ENCODE measurements at places on chromosomes 3 and 15. TPM values are rescaled to one million over a fixed set of nuclear protein-coding genes. Genes with fewer than 3 reads are reported as not detected.

- H3K4me3 ChIP-seq: no peak overlapping the region
- H3K4me1 ChIP-seq: no peaks in the 10 kb centered on the region
- no peaks in the 10 kb centered on the region for H3K27me3 ChIP-seq
- DNase-seq: no peak
- no peak overlapping the region for H3K27ac ChIP-seq
Observed at GRCh38 chr3:187798531-187799530, 53.6 kb upstream of the BCL6 start.

DNA sequence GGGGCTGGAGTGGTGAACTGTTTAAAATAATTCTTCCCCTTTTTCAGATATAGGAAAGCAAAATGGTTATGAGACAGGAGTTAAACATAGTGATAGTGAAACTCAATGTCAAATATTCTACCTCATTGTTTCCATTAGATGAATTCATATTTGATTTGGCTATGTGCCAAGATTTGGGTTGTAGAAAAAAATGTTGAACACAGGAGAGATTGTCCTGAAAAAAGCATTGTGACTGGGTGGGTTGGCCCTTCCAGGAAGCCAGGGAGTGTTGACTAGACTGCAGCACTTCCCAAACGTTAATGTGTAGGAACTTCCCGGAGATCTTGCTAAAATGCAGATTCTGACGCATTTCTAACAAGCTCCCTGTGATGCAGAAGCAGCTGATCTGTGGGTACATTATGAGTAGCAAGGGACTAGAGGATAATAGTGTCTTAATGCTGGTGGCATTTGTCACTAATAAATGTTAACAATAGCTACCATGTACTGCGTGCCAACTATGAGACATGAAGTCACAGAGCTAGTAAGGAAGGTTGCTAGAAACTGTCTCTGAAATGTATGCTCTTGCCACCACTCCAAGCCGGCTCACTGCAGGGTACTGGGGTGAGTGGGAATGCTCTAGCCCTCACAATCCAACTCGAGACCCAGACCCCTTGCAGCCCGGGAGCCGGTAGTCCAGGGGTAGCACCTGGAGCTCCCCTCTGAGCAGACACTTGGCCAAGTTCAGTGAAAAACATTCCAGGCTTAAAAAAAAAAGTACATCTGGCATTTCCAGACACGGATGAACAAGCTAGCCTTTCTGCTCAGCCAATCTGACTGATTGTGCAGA is 120.6 kb downstream of the CD47 start:
- H3K4me3 ChIP-seq: no peak overlapping the region
- H3K4me1 ChIP-seq: peaks cover 15% of the 10 kb centered on the region
- no peak for DNase-seq
- H3K36me3 ChIP-seq: no peaks in the 10 kb centered on the region

DNA sequence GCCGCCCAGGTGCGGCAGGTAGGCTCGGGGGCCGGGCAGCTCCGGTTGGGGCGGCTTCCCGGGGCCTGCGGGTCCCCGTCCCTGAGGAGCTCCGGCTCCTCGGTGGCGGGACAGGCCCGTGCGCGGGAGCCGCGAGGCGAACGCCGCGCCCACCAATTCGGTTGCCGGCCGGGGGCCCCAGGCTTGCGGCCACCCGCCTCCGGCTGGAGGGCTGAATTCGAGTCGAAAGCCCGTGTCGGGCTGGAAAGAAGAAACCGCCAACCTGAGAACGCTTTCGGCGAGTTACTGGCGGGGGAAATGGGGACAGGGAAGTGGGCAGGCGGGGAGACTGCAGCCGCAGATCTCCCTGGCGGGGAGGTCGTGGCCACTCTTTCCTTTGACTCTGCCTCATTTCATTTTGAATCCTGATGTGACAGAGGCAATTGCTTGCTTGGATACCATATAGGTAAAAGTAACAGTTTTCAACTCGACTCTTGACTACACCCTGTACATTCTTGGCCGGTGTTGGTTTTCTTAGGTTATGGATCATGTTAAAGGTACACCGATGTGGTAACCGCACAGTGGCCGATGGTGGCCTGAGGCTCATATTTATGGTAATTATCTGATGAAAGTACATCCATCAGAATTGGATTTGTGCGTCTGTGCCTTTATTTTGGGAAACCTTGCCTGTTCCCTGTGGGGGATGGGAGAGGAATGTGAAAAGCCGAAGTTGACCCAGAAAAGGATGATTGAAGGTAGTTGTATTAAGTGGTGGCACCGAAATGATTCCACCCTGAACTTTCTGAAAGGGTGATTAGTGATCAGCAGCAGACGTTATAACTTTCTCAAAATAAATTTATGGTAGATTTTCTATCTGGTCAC is 1.7 kb downstream of the B3GNT5 start:
- peaks cover 4% of the 10 kb centered on the region for H3K4me1 ChIP-seq
- no peak for DNase-seq
- H3K36me3 ChIP-seq: no peaks in the 10 kb centered on the region
- no peaks in the 10 kb centered on the region for H3K27me3 ChIP-seq
- H3K4me3 ChIP-seq: peak overlapping the region; percentile 53

- no peak overlapping the region for H3K27ac ChIP-seq
- no peaks in the 10 kb centered on the region for H3K4me1 ChIP-seq
- H3K36me3 ChIP-seq: peaks cover 1% of the 10 kb centered on the region
- H3K27me3 ChIP-seq: no peaks in the 10 kb centered on the region
- H3K4me3 ChIP-seq: no peak overlapping the region
Observed at GRCh38 chr15:77173487-77173886, 102.6 kb upstream of the TSPAN3 start.

- no peak overlapping the region for H3K27ac ChIP-seq
- H3K36me3 ChIP-seq: no peaks in the 10 kb centered on the region
- no peak for DNase-seq
- no peaks in the 10 kb centered on the region for H3K27me3 ChIP-seq
- no peaks in the 10 kb centered on the region for H3K4me1 ChIP-seq
- no peak overlapping the region for H3K4me3 ChIP-seq
Observed at GRCh38 chr15:36756707-36757106, 177.3 kb downstream of the CDIN1 start.

DNA sequence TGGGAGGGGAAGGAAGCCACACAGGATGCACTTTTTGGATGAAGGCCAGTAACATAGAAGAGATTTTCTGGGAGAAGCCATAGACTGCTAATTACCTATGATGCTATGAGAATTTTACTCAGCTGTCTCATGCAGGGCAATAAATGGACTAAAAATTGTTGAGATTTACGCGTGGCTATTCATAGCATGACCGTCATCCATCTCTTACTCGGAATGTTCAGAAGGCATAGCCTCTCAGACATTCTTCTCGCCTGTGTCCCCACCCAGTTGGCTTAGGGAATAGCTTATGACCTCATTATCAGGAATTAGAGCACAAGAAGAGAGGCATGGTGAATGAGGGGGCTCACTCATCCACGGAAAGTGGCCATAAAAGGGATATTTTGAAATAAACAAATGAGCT is 107.9 kb upstream of the ATP10A start:
- DNase-seq: no peak
- no peaks in the 10 kb centered on the region for H3K4me1 ChIP-seq
- no peak overlapping the region for H3K27ac ChIP-seq
- H3K27me3 ChIP-seq: no peaks in the 10 kb centered on the region

DNA sequence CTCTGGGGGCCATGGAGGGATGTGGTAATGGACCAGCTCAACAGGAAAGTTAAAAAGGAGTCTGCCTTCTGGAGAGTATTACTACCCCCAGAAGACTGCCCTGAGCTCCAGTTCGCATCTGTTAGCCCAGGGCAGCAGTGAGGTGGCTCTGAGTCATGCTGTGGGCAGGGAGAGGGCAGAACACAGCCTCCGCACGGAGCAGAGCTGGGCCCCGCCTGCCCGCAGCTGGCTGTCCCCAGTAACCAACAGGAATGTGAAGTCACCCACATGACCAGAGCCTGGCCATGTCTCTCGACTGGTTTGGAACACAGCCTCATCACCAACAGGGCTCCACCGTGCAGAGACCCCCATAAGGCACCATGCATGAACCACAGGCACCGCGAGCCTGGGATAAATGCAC is 62.1 kb downstream of the CYFIP1 start:
- no peaks in the 10 kb centered on the region for H3K4me1 ChIP-seq
- DNase-seq: no peak
- H3K4me3 ChIP-seq: no peak overlapping the region
- no peak overlapping the region for H3K27ac ChIP-seq
- H3K36me3 ChIP-seq: peaks cover 61% of the 10 kb centered on the region

- DNase-seq: no peak
- no peak overlapping the region for H3K27ac ChIP-seq
- no peaks in the 10 kb centered on the region for H3K36me3 ChIP-seq
Observed at GRCh38 chr3:21729331-21729730, 21.7 kb downstream of the ZNF385D start.

DNA sequence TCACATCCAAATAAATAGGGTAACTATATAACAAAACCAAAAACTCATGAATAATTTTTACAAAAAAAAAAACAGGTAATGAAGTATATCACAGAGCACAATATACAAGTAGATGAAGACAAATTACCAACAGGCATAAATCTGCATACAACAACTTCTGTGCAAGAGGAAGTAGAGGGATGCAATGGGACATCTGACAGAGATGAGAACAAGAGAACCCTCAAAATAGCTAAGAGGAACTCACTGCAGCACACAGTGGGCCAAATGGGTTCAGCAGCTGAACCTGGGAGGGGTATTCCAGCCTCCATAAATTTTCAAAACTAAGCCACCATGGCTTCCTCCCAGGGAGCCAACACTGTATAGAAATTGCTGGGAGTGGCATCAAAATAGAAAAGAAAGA is 9.6 kb upstream of the BTLA start:
- no peak overlapping the region for H3K4me3 ChIP-seq
- H3K27me3 ChIP-seq: no peaks in the 10 kb centered on the region
- no peaks in the 10 kb centered on the region for H3K4me1 ChIP-seq

DNA sequence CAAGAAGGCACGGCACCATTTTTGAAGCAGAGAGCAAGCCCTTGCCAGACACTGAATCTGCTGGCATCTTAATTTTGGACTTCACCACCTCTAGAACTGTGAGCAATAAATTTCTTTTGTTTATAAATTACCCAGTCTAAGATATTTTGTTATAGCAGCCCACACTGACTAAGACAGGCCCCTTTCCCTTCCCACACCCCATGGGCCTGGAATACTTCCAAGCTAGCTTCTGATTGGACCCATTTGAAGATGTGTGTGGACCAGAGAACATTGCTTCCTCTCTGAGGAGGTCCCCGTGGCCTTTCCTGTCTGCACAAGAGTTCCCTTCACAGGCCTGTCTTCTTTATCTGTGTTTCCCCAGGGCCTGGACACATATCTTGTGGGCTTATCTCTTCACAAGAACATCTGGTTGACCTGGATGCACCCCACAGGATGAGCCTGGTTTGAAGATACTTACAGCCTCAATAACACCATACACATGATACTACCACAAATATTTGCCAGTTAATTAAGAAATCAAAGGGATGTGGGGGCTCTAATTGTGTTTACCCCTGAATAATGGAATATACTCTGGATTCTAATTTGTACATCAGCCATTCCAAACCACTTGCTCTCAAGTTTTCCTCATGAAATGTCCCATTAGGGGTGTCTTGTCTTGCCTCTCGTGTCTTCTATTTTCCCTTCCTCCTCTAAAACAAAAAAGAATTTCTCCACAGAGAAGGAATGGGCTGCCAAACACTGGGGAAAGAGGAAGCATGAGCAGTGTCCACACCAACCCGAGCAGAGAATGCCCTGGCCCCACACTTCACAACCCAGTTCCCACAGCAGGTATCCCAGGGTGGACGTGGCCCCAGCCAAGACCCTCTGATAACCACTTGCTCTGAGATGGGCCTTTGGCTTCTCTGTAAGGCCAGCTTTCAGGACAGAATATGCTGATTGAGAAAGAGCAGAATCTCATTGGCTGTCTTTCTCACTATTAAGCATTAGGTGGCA is 42.5 kb downstream of the GLB1 start:
- DNase-seq: no peak
- H3K4me1 ChIP-seq: peaks cover 5% of the 10 kb centered on the region
- peak overlapping the region; percentile 8 for H3K27ac ChIP-seq
- H3K4me3 ChIP-seq: no peak overlapping the region
- no peaks in the 10 kb centered on the region for H3K27me3 ChIP-seq

- H3K4me1 ChIP-seq: no peaks in the 10 kb centered on the region
- no peak for DNase-seq
- H3K27ac ChIP-seq: no peak overlapping the region
- H3K27me3 ChIP-seq: no peaks in the 10 kb centered on the region
- no peak overlapping the region for H3K4me3 ChIP-seq
- no peaks in the 10 kb centered on the region for H3K36me3 ChIP-seq
Observed at GRCh38 chr3:102193255-102193654, 241.6 kb upstream of the ZPLD1 start.

DNA sequence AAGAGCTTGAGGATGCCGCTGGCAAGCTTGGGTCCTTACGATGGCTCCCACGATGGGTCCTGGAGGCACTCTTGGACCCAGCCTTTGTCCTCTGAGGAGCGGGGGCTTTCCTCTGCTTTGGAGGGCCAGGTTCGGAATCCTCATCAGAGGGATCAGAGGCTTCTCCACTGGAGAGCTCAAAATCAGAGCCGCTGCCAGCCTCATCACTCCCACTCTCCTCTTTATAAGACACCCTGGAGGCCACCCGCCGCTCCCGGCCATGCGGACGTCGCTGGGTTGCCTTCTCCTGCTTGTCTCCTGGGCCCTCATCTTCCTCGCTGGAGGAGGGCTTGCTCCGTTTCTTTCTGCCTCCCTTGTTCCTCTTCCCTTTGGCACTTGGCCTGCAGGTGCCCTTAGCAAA is 20.0 kb downstream of the XPC start:
- H3K27me3 ChIP-seq: no peaks in the 10 kb centered on the region
- no peaks in the 10 kb centered on the region for H3K4me1 ChIP-seq

- DNase-seq: no peak
- no peaks in the 10 kb centered on the region for H3K36me3 ChIP-seq
- H3K27me3 ChIP-seq: no peaks in the 10 kb centered on the region
- H3K27ac ChIP-seq: no peak overlapping the region
Observed at GRCh38 chr3:72664184-72664975, 183.9 kb downstream of the SHQ1 start.

GRCh38 chr3:100438623-100438974 is 37.3 kb downstream of the LNP1 start:
- H3K4me3 ChIP-seq: no peak overlapping the region
- no peak overlapping the region for H3K27ac ChIP-seq
- no peak for DNase-seq

Gene CATSPER2
- 1.7 TPM for total RNA-seq

Gene RPS27L
- 74.7 TPM for total RNA-seq

Gene CCR1
- 1.2 TPM for total RNA-seq

Gene SHC4
- total RNA-seq: 5.3 TPM

Gene GOLGA6L24
- total RNA-seq: not detected
